ENCODE measurements at places on chromosomes 1 and 21.
A peak's percentile ranks its signal among the peaks of the same experiment; 100 is the strongest.

- DNase-seq: no peak
Observed at GRCh38 chr1:184022668-184023067, 14.9 kb downstream of the COLGALT2 start.

DNA sequence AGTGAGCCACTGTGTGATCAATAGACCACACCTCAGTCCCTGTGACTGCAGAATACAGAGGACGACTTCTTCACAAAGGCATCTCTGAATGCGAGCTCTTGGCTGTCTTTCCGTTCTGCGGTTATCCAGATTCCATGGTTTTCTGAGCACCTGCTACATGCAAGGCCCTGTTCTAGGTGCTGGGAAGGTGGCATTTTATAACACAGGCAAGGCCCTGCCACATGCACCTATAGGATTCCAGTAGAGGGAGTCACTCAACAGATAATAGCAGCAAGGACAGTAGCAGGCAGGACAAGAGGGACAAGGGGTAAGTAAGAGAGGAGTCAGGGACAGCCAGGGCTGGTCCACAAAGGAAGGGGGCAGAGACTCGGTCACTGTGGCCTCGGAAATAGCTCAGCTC is 9.0 kb downstream of the URB1 start:
- DNase-seq: no peak

DNA sequence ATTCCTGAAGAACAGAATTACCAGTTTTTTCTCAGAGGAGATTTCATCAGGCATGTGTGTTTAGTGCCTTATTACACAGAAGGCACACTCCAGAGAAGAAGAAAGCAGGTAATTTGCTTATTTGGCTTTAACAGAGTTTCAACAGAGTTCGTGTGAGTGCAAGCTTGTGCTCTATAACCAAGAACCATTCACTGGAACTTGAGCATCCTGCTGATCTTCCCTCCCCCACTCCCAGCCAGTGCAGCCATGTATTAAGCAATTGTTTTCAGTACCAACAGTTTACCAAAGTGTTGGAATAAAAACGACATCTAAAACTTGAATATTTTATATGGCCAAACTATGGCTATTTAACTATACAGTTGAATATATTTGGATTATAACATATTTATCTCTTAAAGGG is 4.3 kb downstream of the MGST3 start:
- no peak for DNase-seq

DNA sequence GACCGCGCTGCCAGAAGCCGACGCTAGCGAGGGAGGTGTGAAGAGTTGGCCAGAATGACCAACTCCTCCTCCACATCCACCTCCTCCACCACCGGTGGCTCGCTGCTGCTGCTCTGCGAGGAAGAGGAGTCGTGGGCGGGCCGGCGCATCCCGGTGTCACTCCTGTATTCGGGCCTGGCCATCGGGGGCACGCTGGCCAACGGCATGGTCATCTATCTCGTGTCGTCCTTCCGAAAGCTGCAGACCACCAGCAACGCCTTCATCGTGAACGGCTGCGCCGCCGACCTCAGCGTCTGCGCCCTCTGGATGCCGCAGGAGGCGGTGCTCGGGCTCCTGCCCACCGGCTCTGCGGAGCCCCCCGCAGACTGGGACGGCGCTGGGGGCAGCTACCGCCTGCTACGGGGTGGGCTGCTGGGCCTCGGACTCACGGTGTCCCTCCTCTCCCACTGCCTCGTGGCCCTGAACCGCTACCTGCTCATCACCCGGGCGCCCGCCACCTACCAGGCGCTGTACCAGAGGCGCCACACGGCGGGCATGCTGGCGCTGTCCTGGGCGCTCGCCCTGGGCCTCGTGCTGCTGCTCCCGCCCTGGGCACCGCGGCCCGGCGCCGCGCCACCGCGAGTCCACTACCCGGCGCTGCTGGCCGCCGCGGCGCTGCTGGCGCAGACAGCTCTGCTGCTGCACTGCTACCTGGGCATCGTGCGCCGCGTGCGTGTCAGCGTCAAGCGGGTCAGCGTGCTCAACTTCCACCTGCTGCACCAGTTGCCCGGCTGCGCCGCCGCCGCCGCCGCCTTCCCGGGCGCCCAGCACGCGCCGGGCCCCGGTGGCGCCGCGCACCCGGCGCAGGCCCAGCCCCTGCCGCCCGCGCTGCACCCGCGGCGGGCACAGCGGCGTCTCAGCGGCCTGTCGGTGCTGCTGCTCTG is 1.2 kb downstream of the GPR88 start:
- peak; percentile 47 for DNase-seq

DNA sequence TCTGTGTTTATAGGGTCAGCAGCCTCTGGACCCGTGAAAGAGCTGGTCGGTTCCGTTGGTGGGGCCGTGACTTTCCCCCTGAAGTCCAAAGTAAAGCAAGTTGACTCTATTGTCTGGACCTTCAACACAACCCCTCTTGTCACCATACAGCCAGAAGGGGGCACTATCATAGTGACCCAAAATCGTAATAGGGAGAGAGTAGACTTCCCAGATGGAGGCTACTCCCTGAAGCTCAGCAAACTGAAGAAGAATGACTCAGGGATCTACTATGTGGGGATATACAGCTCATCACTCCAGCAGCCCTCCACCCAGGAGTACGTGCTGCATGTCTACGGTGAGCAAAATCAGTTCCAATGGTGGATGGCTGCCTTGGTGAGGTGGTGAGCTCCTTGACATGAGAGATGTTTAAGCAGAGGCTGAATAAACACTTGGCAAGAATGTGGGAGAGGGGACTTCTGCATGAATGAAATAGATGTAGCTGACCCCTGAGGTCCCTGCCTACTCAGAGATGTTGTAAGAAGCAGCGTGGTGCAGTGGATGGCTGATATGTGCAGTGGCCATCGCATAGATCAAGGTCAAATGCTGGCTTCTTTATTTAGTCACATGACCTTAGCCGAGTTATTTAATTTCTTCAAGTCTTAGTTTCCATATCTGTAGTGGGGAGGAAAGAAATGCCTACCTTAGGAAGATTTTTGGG is 9.3 kb downstream of the SLAMF7 start:
- no peak for DNase-seq

DNA sequence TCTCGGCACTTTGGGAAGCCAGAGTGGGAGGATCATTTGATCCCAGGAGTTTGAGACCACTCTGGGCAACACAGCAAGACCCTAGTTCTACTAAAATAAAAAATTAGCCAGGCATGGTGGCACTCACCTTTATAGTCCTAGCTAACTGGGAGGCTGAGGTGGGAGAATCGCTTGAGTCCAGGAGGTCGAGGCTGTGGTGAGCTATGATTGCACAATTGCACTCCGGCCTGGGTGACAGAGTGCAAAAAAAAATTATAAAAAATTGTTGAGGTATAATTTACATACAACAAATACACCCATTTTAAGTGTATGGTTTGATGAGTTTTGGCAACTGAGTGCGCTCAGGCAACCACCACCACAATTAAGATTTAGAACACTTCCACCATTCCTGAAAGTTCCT is 108.5 kb upstream of the GADD45A start:
- no peak for DNase-seq

DNA sequence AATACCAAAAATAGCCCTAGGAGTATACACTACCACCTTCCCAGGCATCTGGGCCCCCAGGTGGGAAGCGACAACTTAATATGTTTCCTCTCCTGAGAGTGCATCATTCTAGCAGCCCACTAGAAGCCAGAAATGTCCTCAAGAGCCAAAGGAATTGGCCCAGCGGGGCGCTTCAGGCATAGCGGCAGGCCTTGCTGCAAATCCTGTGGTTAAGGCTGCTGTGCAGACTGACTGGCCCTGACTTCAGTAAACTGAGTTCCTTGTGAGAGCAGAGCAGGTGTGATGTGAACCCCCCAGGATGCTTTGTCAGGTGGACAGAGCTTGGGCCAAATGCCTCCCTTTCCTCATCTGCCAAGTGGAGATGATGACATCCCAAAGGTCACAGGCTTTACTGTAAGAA is 29.7 kb upstream of the LDLRAP1 start:
- DNase-seq: no peak

DNA sequence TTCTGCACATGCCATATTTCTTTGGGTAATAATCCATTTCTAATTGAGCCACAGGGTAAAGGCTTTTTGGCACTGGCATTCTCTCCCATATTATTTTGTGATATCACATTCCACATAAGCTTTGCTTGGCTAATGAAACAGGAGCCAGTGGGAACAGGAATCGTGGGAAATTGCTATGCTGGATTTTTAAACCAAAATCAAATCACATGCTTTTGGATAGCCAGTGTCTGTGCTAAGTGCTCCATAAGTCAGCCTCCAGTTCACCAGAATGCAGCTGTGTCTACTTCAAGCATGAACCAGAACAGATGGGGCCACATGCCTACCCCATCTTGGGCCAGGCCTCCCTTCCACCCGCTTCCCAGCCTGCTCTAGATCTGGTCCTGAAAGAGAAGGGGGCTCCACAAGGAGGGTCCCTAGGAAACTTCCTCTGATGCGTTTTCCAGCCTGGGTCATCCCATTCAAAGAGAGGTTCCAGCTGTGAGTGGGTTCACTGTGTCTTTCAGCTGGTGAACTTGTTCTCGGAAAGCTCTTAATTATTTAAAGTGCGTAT is 131.2 kb upstream of the COA6 start:
- no peak for DNase-seq
